HT1080 (cell line): ENCODE measurements at places on chromosomes 5 and 9. TPM values are rescaled to one million over a fixed set of nuclear protein-coding genes. Genes with fewer than 3 reads are reported as not detected.
A peak's percentile ranks its signal among the peaks of the same experiment; 100 is the strongest.

DNA sequence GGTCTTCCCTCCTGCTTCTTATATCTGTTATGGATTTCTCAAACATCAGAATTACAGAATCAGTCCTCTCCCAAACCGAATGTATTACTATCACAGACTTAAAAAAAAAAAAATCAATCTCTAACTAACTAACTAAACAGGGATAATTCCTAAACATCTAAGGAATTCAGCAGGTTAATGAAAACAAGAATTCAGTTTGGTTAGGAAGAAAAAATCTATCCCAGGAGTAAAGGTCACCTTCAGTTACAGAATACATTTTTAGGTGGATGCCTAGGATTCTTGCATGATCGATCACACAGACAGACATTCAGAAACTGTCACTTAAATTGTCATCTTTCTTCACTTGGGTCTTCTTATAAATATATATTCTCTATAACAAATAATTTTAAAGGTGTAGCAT, 11.5 kb downstream of the PTAR1 start:
- no peak for DNase-seq

The CCDC171 gene
- 0.77 and 0.80 TPM in 2 replicates for total RNA-seq

The GPX3 gene
- total RNA-seq = 0.17 and 0.27 TPM in 2 replicates

- DNase-seq = no peak
Measured at GRCh38 chr9:95864852-95865580, 10.5 kb upstream of the ERCC6L2 start.

GRCh38 chr5:58148254-58148775, 311.6 kb downstream of the PLK2 start:
- no peak for DNase-seq

DNA sequence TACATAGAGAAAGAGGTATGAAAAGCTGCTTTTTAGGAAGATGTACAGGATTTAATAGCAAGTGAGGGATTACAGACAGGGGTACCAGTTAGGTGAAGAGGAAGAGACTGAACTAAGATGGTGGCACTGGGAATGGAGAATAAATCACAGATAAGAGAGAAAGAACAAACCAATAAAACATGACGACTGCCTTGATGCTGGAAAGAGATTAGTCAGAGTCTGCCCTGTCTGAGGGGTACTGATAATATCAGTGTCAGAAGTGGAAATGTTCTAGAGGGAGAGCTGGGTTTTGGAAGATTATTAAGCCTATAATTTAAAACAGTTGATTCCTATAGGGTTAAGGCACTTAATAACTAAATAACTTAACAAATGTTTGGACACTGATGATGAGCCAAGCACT, 77.7 kb downstream of the NR2F1 start:
- no peak for DNase-seq

DNA sequence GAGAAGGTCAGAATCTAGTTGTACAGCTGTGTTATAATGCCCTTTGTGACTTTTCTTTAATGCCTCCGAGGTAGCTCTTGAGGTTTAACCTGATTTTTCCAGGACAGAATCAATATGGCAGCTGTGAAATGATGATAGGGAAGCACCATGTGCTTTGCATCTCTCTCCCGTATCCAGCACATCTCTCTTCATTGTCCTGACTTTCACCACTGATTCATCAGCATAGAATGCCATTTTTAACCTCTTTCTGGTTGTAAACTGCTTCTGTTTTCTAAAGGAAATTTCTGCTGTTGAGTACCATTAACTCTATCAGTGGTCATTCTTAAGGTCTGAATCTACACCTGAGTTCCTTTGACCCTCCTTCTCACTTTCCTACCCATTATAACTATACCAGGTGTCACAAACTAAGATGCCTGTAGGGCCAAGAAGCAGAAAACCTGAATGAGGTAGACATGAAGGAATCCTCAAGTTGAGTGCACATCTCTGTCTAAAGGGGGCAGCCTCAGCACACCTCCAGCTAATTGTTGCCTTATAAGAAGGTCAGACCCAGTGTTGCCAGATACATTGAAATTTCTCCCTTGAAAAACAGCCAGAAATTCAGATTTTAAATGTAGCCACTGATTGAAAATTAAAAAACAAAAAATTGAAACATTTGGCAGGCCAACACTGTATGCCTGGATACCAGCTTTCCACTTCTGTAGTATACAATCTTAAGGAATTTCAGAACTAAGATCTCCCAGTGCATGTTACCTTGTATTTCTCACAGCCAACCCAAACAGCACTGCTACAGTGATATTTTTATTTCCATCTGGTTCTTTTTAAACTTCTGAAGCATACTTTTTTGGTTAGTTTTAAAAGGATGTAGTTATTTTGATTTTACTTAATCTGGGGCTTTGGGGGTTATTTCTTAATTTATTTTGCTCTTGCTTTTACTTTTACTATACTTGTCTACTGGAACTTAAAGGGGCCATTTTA, 35.8 kb upstream of the TLX3 start:
- peak; percentile 42 for DNase-seq

The DBH gene
- total RNA-seq = not detected in 2 replicates

The DMGDH gene
- total RNA-seq = 0.24 TPM in 1 of 2 replicates, not detected in the other

- no peak for DNase-seq
Measured at GRCh38 chr5:88734983-88735382, 148.0 kb downstream of the MEF2C start.

GRCh38 chr9:89701221-89701798, 96.5 kb downstream of the GADD45G start:
- no peak for DNase-seq

The SPINK13 gene
- total RNA-seq = 0.30 TPM in 1 of 2 replicates, not detected in the other

GRCh38 chr5:6354848-6355247, 23.5 kb downstream of the MED10 start:
- no peak for DNase-seq

DNA sequence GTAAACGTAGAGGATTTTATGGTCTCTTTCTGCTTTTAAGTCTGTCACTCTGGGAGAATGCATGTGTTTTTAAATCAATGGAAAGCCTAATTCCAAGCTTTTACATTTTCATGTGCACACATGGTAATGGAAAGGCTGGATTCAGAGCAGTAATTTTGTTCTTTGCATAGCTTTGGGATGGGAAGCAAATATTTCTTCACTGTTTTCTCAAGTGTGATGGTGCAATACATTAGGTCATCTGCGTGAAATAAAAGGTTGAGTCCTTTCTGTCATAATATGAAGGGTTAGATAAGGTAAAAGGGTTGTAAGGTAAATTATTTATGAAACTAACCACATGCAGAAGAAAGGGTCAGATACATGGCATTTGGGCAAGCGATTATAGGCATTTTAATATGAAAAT, 88.2 kb upstream of the NR3C1 start:
- DNase-seq = no peak

GRCh38 chr5:155049569-155050383, 36.2 kb downstream of the KIF4B start:
- DNase-seq = no peak

The PHF2 gene
- 13.5 and 13.6 TPM in 2 replicates for total RNA-seq

The KIF3A gene
- total RNA-seq = 2.9 and 3.6 TPM in 2 replicates

The SPINK6 gene
- 1.2 TPM in 1 of 2 replicates, not detected in the other for total RNA-seq

GRCh38 chr5:35031276-35031675, 16.5 kb downstream of the AGXT2 start:
- peak; percentile 70 for DNase-seq

DNA sequence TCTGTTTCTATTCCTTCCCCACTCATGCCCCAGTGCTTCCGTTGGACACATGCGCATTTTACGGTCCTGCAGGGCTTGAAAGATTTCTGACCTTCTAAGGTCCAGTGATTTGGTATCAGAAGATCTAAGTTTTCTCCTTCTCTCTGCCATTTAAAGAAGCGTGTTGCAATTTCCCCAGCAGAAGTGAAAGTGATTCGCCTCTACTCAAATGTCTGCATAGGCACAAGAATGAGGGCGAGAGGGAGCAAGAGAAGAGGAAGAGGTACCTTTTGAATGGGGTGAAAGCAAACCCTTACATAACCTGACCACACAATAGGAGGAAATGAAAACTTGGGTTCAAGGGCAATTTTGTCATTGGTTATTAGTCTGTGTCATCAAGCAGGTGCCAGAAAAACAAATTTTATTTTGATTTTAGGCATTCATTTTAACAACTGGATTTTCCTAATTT, 31.7 kb upstream of the NR3C1 start:
- no peak for DNase-seq

- DNase-seq = no peak
Measured at GRCh38 chr9:97367729-97368128, 44.2 kb upstream of the TDRD7 start.

The ADAMTS19 gene
- total RNA-seq = 0.06 and 0.17 TPM in 2 replicates

The ACSL6 gene
- total RNA-seq = 0.03 and 0.06 TPM in 2 replicates

DNA sequence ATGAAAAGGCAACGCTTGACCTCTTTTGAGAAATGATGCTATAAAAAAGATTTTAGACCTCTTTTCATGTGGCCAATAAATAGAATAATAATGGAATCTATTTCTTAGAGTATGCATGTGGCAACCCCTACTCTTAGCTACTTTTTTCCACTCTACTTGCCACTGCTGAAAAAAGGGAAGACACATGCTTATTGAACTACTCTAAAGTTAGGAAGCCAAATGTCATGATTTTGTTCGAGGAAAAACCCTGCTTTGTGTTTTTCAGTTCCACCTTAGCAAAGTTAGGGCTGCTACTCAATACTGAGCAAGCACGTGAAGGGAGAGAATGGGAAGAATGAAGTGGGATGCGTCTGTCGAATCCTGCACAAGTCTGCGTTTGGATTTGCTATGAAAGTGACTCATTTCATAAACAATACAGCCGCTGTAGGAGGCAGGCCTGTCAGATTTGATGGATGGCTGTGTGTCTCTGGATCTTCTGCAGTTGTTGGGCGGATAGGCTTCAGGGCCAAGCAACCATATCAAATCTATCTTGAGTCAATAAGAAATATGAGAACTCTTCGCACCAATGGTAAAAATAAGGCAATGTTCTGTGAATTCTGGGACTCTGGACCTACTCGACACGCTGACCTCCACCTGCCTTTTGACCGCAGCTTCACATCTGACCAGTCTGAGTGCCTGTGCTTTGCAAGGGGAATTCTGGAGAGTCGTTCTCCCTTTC, 333.6 kb downstream of the PIK3R1 start:
- DNase-seq = peak; percentile 62

DNA sequence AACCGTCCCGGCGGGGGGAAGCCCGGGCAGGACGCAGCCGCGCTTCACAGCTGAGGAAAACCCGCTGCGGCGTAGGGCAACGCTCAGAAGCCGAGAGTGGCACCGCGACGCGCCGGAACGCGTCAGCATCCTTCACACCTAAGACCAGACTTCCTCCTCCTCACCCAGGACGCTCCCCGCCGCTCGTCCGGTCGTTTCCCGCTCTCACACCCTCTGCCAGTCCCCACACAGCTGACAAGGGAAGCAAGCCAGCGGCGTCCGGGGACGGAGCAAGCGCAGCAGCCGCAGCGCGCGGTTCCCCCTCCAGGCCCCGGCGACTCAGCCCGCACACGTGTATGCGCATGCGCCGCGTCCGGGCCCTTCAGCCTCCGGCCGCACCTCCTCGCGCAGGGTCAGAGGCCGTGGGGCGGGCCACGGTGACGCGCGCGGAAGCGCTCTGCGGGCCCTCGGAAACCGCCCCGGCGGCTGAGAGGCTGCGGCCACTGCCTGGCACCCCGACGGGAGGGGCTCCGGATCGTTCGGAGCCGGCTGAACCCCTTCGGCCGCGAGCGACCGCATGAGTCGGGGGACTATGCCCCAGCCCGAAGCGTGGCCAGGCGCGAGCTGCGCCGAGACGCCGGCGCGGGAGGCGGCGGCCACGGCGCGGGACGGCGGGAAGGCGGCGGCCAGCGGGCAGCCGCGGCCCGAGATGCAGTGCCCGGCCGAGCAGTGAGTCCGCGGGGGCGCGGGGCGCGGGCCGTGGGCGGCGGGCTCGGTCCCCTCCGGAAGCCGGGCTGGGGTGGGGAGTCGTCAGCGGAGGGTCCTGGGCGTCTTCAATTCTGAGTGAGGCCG, at the start of gene OTULIN:
TSS of gene OTULIN (plus strand) at position 449 of the 831 bp plus-strand sequence. CDS start at position 557, 108 bp downstream.
- DNase-seq = peak; percentile 96

The ORM2 gene
- not detected in 2 replicates for total RNA-seq

- peak; percentile 99 for DNase-seq
Measured at GRCh38 chr5:135140446-135141204, 106.6 kb upstream of the PITX1 start.

The IQGAP2 gene
- total RNA-seq = 0.10 and 0.16 TPM in 2 replicates

The HCN1 gene
- not detected in 2 replicates for total RNA-seq

The FREM1 gene
- 0.05 and 0.10 TPM in 2 replicates for total RNA-seq

DNA sequence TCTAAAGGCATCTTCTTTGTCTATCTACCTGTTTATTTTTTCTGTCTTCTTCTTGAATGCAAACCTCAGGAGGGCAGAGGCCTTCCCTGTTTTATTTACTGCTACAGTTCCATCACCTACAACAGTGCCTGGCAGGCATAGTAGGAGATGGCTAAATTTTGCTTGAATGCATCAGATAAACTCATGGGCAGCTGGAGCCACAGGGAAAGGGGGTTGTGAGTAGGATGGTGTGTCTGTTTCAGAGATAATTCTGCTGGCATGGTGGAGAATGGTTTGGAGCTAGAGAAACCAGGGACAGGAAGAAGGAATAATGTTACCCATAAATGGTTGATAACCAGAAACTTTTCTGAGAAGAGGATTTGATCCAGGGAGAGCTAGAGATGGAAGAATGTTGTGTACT, 189.8 kb upstream of the BRINP1 start:
- DNase-seq = no peak

GRCh38 chr9:34638138-34638445, 505 bp upstream of the SIGMAR1 start:
- no peak for DNase-seq

The GNE gene
- 14.5 and 19.5 TPM in 2 replicates for total RNA-seq

- DNase-seq = no peak
Measured at GRCh38 chr5:163846512-163846911, 341.1 kb downstream of the MAT2B start.

The CCDC192 gene
- total RNA-seq = not detected in 2 replicates

The RUSC2 gene
- total RNA-seq = 17.2 and 18.6 TPM in 2 replicates

DNA sequence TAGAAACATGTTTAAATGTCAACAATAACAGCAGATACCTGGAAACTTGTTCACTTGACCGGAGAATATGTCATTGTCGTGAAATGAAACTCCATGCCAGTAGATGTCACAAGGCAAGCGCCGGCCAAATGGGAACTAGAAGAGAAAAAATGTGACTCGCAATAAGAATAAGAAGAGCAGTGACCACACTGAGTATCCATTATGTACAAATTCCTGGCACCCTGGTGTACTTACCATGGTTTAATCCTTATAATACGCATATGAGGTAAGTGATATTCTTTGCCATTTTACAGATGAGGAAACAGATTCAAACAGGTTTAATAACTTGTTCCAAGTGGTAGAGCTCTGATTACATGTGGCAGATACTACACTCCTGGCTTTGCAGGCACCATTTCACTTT, 53.9 kb downstream of the TTLL11 start:
- DNase-seq = no peak

DNA sequence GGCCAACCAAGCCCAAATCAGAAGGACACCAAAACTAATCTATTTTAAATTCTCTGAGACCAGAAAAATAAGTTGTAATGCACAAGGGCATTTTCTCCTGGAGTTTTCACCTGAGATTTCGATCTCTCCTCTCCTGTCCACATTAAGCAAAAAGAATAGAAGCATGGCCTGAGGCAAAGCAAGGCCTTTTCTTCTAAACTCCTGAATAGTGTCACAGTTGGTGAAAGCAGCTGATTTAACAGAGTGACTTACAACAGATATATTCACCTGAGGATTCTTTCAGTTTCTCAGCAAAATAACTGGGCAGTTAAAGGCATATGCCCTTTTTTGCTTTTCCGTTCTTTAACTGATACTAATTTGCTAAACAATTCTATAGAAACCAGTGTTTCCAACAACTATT, 547.7 kb downstream of the EFNA5 start:
- no peak for DNase-seq

GRCh38 chr5:129243039-129243438, 148.5 kb downstream of the ISOC1 start:
- no peak for DNase-seq

- DNase-seq = peak; percentile 47
Measured at GRCh38 chr5:96347502-96348292, 85.4 kb downstream of the PCSK1 start.
